ENCODE measurements at places on chromosomes 1 and 21.

GRCh38 chr1:37423810-37424209 is 50.6 kb upstream of the ZC3H12A start:
- DNase-seq: no peak

DNA sequence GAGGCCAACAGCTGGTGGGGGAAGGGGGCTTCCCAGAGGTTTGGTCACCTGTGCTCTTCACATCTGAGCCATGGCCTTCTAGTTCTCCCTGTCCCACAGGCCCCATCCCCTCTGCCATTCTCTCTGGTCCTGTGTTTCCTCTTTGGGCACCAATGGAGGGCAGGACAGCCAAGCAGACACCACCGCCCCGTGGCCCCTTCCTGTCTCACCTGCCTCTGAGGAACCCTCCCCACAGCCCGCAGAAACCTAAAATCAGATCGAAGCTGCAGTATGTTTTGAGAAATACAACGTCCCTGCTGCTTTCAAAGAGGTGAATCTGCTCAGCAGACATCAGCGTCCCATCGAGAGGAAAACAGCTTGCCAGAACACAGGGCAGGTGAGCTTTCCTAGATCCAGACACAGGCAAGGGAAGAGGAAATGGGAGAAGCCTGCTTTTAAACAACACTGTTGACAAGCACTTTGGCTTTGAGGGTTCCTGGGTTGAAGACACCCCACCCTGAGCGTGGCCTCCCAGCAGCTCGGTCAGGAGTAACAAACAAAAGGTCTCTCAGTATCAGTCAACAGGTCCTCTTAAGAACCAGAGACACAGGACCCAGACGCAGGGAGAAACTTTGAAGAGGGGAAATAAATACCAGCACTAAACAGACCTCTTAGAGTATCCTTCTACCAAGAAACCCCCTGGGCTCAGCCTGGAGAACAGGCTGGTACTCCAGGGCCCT is 2.3 kb downstream of the PANK4 start:
- DNase-seq: no peak

DNA sequence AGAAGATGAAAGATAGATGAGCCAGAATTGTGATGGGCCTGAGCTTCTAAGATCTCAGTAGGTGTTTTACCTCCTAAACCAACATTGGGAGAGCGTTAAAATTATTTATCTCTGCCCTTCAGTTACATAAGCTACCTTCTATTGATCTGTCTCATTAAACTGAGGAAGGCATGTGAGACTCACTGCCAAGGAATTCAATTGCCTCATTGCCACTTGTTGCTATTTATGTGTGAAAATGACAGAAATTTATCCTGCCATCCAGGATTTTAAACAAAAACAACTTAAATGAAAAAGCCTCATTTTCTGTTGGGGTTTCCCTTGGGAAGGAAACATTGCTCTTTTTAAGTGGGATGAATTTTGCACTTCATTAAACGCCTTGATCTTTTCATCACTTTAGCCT is 78.7 kb upstream of the RUNX1 start:
- DNase-seq: no peak

DNA sequence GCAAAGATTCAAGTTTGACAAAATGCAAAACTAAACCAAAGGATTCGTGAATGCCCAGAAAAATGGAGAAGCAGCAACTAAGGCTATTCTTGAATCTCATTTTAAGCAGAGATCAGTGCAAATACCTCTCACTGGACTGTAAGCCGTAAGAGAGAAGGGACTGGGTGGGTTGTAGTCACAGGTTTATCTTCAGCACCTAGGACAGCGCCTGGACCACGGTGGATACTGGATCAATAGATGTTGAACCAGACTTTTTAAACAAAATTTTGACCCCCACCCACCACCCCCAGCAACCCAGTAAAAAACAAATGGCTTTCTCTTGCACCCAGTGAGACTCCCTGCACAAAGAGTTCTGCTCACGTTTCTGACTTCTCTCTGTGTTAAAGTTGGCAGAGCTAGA is 347.1 kb downstream of the AJAP1 start:
- no peak for DNase-seq

DNA sequence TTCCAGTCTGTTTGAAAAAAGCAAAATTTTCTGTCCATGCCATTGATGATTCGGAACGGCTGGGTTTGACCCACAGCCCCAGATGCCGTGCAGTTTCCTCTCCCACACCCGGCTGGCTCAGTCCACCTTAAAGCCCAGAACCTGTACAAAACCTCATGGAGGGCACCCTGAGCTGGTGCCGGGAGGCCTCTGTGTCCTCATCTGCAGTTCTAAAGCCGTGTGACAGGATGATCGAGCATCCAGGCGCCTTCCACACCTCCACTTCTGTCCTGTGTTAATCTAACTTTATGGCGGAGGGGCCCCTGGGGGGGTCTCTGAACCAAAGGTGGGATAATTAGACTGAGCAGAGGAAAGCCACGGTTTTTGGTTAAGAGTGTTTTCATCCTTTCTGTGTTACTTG is 49.6 kb downstream of the SLC37A1 start:
- no peak for DNase-seq

DNA sequence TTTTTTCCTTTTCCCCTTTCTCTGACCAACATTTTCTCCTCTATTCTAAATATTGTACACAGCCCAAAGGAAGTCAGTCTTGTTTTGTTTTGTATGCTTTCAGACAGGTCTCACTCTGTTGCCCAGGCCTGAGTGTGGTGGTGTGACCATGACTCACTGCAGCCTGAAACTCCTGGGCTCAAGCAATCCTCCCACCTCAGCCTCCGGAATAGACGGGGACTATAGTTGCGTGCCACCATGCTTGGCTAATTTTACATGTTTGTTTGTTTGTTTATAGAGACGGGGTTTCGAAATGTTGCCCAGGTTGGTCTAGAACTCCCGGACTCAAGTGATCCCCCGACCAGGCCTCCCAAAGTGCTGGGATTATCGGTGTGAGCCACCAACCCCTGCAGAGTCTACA is 72.8 kb downstream of the NRIP1 start:
- no peak for DNase-seq

DNA sequence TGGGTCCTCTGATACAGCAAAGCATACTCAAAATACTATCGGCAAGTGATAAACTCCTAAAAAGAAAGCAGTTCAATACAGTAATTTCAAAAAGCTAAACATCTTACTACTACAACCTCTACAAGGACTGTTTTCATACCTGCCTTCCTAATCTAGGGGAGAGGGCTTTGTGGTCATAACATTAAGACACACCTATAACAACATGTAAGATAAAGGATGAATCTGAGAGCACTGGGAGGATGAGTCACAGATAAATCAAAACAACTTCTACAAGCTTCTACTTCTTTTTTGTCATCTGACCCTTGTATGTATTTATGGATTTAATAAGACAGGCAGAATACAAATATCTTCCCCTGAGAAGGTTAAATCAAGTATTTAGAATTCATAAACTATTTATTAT is 40.0 kb downstream of the LTN1 start:
- no peak for DNase-seq

All from activated CD4-positive, CD25-positive, alpha-beta regulatory T cell treated with anti-CD3 and anti-CD28 coated beads, Interleukin-2, amount 50 U/mL, for 16 hours (primary cell).